ENCODE measurements at places on chromosomes 11 and 22.

DNA sequence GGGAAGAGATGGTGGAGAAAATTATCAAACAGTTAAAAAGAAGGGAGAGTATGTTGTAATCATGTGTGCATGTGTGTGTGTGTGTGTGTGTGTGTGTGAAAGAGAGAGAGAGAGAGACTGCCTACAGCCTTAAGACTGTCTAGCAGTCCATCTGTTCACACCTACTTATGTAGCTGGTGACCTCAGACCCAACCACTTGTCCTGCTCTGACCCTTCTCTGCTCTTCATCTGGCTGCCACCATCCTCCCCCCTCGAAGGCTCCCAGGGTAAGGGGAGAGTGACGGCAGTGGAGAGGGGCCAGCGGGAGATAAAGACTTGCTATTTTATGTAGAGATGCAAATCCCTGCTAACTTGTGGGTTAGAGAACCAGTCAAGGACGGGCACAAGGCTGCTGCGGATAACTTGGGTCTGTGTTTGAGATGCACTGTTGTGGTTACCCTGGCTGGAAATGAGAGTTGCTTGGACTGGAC is 24.9 kb upstream of the GRAMD1B start:
- no peak for DNase-seq

DNA sequence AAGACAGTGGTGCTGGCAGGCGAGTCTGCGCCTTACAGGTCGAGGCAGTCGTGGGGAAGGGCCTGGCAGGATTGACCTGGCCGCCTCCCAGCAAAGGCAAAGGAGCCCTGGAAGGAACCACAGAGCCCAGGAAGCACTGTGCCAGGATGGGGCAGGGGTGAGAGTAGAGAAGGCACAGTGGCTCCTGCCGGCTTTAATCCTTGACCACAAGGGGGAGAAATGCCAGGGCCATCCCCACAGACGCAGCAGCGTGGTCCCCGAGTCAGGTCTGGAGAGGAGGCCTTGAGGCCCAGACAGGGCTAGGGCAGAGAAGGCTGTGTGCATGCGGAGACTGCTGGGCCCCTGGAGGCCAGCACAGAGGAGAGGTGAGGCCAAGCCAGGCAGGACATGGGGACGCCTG is 9.9 kb upstream of the NDUFS8 start:
- no peak for DNase-seq

DNA sequence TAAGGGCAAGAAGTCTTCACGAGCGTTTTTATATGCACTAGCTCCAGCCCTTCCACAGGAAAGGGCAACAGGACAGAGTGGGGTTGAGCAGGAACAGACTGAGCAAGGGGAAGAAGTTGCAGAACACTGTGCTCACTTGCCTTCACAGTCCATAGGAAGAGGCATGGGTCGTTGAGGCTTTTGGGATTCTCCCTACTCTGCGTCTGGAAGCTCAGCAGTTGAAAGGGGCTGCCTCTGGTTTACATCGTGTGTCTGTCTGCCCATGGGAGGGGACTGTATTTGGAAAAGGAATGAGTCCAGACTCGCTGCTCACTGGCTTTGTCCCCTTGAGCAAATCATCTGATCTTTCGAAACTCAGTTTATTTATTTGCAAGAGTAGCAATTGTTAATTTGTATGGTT is 1.1 kb upstream of the PDGFD start:
- no peak for DNase-seq

GRCh38 chr11:44178381-44178780 is 82.9 kb downstream of the EXT2 start:
- DNase-seq = no peak

DNA sequence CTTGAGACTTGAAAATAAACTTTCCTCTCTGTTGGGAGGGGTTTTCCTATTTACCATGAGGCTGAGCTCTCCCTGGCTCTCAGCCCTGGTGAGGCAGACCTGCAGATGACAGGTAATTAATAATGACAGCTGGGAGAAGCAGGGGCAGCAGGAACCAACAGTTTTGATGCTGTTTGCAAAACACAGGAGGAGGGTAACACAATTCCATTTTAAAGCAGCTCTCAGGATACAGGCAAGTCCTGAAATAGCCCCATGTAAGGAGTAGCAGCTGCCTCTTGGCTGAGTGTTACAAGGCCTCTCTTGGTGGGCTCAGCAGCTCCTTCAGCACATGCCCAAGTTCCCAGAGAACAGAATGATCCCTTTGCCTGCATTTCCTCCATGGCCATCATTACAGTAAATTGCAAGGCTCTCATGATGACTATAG is 13.3 kb downstream of the PARVA start:
- no peak for DNase-seq
